ENCODE measurements at places on chromosomes 2 and 18.

DNA sequence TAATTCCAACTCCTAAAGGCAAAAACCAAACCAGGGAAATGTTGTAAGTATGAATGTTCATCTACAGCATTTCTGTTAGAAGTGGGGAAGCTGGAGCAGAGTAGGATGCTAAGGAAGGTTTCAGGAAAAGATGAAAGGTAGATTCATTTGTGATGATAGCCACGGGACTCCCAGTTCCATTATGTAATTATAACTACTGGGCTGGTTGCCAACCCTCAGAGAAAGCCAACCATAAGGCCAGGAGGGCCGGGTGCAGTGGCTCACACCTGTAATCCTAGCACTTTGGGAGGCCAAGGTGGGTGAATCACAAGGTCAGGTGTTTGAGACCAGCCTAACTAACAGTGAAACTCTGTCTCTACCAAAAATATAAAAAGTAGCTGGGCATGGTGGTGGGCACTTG is 288.9 kb upstream of the ETAA1 start:
- H3K27me3 ChIP-seq = no peaks in the 10 kb centered on the region
- H3K36me3 ChIP-seq = no peaks in the 10 kb centered on the region
- DNase-seq = no peak
- no peak overlapping the region for H3K27ac ChIP-seq
- no peaks in the 10 kb centered on the region for H3K4me1 ChIP-seq

DNA sequence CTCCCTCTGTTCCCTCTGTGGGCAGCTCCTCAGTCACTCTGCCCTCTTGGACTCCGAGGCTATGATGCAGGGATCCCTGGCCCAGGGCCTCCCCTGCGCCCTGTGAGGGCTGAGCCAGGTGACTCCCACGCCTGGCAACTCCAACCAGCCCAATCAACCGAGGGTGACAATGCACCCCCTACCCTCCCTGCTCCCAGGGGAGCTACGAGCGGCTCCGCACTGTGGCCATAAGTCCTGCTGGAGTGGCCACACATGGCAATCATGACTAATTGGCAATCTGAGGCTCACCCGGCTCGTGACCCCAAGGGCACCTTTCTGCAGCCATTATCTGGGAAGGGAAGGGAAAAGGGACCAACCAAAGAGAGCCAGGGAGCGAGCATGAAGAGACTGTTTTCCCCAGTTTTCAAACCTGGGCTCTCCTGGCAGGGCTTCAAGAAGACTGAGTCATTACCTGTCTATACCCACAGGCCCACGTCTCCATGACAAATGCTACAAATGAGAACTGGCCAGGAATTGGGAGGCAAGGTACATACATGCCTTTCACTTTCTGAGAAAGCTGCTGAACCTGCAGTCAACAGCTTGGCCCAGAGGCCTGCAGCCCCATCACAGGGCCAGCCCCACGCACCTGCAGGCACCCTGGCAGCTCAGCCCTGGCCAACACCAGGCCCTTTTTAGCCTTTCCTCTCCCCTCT is 45.1 kb downstream of the RPL31 start:
- no peaks in the 10 kb centered on the region for H3K36me3 ChIP-seq
- H3K27me3 ChIP-seq = peaks cover 2% of the 10 kb centered on the region
- H3K4me1 ChIP-seq = no peaks in the 10 kb centered on the region
- no peak overlapping the region for H3K4me3 ChIP-seq
- H3K27ac ChIP-seq = no peak overlapping the region

- no peak overlapping the region for H3K4me3 ChIP-seq
- H3K27ac ChIP-seq = no peak overlapping the region
- peaks cover 49% of the 10 kb centered on the region for H3K27me3 ChIP-seq
- no peak for DNase-seq
- H3K36me3 ChIP-seq = no peaks in the 10 kb centered on the region
Observed at GRCh38 chr2:235085476-235085875, 133.7 kb downstream of the SH3BP4 start.

DNA sequence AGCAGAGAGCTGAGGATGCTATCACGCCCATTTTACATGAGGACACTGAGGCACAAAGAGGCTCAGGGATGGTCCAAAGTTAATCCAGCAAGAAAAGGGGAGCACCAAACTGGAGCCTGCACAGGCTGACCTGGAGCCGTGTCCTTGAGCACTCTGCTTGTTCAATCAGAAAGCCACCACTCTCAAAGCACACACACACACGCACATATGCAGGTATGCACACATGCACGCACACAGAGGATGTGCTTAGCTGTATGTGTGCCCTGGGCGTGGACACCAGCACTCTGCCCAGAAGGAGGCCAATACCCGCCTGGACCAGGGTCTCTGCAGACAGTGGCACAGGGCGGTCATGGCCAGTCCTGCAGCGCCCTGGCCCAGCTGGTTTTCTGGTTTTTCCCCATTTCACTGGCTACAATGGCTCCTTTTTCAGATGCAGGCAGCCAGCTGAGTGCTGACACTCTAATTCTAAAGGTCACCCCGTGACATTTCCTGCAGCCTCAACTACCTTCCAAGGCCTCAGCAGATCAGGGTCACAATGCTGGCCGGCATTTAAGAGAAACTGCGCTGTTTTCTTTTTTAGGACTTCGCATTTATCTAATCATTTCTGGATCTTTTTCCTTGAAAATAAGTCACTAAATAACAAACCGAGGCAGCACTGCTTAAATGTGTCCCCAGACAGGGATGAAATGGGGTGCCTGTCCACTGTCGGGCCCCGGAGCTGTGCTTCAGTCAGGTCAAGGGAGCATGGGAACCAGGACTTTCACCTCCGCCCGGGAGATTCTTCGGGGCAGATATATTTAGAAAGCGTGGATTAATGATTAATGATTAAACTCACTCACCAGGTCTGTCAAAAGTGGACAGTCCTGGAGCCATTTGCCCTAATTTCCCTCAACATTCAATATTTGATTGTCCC is 104.5 kb downstream of the HDAC4 start:
- H3K27me3 ChIP-seq = peaks cover 9% of the 10 kb centered on the region
- peaks cover 74% of the 10 kb centered on the region for H3K4me1 ChIP-seq
- DNase-seq = no peak
- H3K27ac ChIP-seq = peak overlapping the region; percentile 59
- peak overlapping the region; percentile 60 for H3K4me3 ChIP-seq

DNA sequence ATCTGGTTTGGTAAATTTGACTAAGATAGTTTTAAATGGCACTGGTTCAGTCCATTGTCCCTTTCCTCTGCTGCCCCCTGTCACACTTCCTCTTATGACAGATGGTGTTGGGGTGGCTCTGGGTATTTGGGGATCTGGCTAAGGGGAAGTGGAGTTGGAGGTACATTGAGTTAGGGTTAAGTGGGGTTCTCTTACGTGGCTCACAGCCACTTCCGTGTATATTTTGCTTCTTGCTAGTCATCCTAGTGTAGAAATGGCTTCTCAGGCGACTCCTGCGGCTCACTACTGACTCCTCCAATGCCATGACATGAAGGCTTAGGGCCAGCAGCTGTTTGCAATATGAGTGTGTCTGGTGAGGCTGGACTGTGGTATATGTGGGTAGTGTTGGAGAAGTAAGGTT is 187.0 kb downstream of the HAUS1 start:
- no peak overlapping the region for H3K27ac ChIP-seq
- no peaks in the 10 kb centered on the region for H3K36me3 ChIP-seq
- H3K4me3 ChIP-seq = no peak overlapping the region
- no peaks in the 10 kb centered on the region for H3K4me1 ChIP-seq

GRCh38 chr2:184793176-184793575 is 194.8 kb downstream of the ZNF804A start:
- no peak for DNase-seq
- H3K36me3 ChIP-seq = no peaks in the 10 kb centered on the region
- no peak overlapping the region for H3K27ac ChIP-seq

DNA sequence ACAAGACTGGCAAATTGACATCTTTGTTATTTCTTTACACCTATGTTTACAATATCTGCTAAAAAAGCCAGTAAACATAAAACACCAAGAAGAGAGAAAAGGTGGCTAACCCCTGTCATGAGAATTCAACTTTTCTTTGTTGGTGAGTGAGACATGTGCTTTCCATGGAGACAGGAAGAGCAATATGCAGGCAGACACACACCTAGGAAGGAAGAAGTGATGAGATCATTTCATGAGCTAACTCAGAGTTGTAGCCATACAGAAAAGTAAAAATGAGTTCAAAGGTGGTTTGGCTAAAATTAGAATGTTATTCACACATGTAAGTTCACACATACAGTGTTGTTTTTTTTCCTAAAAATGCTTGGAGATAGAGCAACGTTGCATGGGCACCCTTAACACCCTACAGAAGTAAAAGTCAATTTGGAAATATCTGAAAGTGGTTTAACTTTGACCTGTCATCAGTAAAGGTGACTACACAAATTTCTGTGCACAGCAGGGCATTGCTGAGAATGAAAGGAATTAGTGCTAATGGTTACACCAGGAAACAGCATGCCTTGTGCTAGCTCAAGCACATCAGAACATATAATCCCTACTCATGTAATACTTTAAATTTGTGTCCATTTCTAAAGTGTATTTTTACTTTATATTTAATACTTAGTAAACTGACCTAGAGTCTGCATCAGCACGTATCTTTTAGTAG is 557.6 kb downstream of the CBLN2 start:
- H3K36me3 ChIP-seq = no peaks in the 10 kb centered on the region
- no peaks in the 10 kb centered on the region for H3K27me3 ChIP-seq
- H3K27ac ChIP-seq = no peak overlapping the region
- H3K4me3 ChIP-seq = no peak overlapping the region
- no peak for DNase-seq
- no peaks in the 10 kb centered on the region for H3K4me1 ChIP-seq

- no peaks in the 10 kb centered on the region for H3K27me3 ChIP-seq
- H3K27ac ChIP-seq = no peak overlapping the region
- DNase-seq = no peak
- no peaks in the 10 kb centered on the region for H3K4me1 ChIP-seq
- no peak overlapping the region for H3K4me3 ChIP-seq
Observed at GRCh38 chr2:233485726-233486125, 80.9 kb downstream of the USP40 start.

- H3K27me3 ChIP-seq = peaks cover 76% of the 10 kb centered on the region
- no peak for DNase-seq
- H3K4me1 ChIP-seq = peaks cover 30% of the 10 kb centered on the region
- H3K36me3 ChIP-seq = no peaks in the 10 kb centered on the region
- H3K27ac ChIP-seq = peak overlapping the region; percentile 6
Observed at GRCh38 chr18:22167471-22168241, 1.7 kb upstream of the GATA6 start.

GRCh38 chr2:215511454-215512346 is 75.8 kb upstream of the FN1 start:
- H3K36me3 ChIP-seq = no peaks in the 10 kb centered on the region
- H3K4me1 ChIP-seq = peaks cover 3% of the 10 kb centered on the region
- no peak overlapping the region for H3K27ac ChIP-seq
- H3K4me3 ChIP-seq = no peak overlapping the region
- peaks cover 4% of the 10 kb centered on the region for H3K27me3 ChIP-seq

GRCh38 chr2:182220998-182221397 is 205.8 kb downstream of the PDE1A start:
- no peaks in the 10 kb centered on the region for H3K36me3 ChIP-seq
- H3K4me1 ChIP-seq = no peaks in the 10 kb centered on the region
- peaks cover 3% of the 10 kb centered on the region for H3K27me3 ChIP-seq
- no peak overlapping the region for H3K4me3 ChIP-seq
- no peak for DNase-seq

GRCh38 chr2:38466876-38467767 is 90.0 kb upstream of the ATL2 start:
- H3K36me3 ChIP-seq = no peaks in the 10 kb centered on the region
- DNase-seq = no peak
- peaks cover 3% of the 10 kb centered on the region for H3K27me3 ChIP-seq
- peaks cover 9% of the 10 kb centered on the region for H3K4me1 ChIP-seq
- H3K4me3 ChIP-seq = no peak overlapping the region

- H3K27ac ChIP-seq = no peak overlapping the region
- H3K36me3 ChIP-seq = no peaks in the 10 kb centered on the region
- H3K4me3 ChIP-seq = no peak overlapping the region
- no peaks in the 10 kb centered on the region for H3K4me1 ChIP-seq
- no peaks in the 10 kb centered on the region for H3K27me3 ChIP-seq
Observed at GRCh38 chr2:159134979-159135378, 151.5 kb downstream of the WDSUB1 start.

DNA sequence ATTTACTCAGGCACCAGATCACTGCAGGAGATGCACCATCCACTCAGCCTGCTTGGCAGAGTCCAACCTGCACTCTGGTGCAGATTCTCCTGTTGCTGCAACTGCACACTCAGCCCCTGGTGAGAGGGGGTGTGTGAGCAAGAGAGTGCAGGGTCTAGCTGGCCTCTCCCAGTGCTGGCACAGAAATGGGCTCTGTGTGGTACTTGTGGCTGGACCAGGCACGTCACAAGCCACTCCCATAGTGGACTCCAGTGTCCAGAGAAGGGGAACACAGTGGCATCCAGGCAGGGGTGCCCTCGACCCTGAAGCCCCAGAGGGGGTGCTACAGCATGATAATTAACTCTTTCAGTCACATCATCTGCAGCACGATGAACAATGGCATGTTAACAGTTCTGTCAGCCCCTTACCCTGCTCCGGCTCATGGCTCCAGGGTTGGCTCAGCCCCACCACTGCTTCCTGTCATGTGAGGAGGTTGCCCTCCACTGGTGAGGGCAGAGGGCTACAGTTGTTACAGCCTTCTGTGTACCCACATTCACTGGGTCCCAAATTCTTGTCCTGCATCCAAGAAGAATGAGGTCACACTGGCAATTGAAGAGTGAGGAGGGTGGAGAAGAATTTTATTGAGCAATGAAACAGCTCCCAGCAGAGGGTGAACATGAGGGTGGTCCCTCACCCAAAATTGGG is 135.7 kb downstream of the EVA1A start:
- peaks cover 16% of the 10 kb centered on the region for H3K27me3 ChIP-seq
- no peak overlapping the region for H3K27ac ChIP-seq
- no peaks in the 10 kb centered on the region for H3K36me3 ChIP-seq
- no peaks in the 10 kb centered on the region for H3K4me1 ChIP-seq

GRCh38 chr2:239275847-239276831 is 124.7 kb downstream of the HDAC4 start:
- peaks cover 20% of the 10 kb centered on the region for H3K27me3 ChIP-seq
- peak overlapping the region; percentile 81 for H3K27ac ChIP-seq
- H3K36me3 ChIP-seq = peaks cover 12% of the 10 kb centered on the region
- H3K4me1 ChIP-seq = peaks cover 68% of the 10 kb centered on the region
- peak; percentile 46 for DNase-seq

GRCh38 chr2:62379566-62379965 is 126.4 kb downstream of the TMEM17 start:
- no peaks in the 10 kb centered on the region for H3K36me3 ChIP-seq
- no peak overlapping the region for H3K27ac ChIP-seq
- DNase-seq = no peak
- no peaks in the 10 kb centered on the region for H3K27me3 ChIP-seq
- no peak overlapping the region for H3K4me3 ChIP-seq
